ENCODE measurements at places on chromosomes 11 and 22.

DNA sequence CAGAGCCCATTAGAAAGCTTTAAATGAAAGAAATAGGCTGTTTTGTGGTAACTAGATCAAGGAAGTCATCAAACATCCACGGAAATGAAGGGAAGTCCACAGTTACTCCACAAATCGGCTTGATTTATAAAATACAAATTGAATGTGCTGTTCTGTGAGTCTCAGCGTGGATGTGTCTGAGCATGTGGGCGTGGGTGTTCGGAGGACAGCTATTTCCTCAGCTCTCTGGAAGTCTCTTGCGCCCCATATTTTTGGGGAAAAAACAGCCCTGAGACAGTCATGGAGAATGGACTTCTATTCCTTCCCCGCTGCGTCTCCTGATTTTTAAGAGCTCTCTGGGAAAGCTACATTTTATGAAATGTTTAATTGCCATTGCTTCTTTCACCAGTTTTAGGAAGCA, 144.4 kb downstream of the EFCAB6 start:
- no peak for DNase-seq

- DNase-seq = no peak
Observed at GRCh38 chr11:70668204-70669202, 270.2 kb downstream of the CTTN start.

- DNase-seq = no peak
Observed at GRCh38 chr11:19963697-19964387, 196.4 kb downstream of the DBX1 start.

- DNase-seq = no peak
Observed at GRCh38 chr22:26977741-26978376, 320.5 kb downstream of the MIAT start.

DNA sequence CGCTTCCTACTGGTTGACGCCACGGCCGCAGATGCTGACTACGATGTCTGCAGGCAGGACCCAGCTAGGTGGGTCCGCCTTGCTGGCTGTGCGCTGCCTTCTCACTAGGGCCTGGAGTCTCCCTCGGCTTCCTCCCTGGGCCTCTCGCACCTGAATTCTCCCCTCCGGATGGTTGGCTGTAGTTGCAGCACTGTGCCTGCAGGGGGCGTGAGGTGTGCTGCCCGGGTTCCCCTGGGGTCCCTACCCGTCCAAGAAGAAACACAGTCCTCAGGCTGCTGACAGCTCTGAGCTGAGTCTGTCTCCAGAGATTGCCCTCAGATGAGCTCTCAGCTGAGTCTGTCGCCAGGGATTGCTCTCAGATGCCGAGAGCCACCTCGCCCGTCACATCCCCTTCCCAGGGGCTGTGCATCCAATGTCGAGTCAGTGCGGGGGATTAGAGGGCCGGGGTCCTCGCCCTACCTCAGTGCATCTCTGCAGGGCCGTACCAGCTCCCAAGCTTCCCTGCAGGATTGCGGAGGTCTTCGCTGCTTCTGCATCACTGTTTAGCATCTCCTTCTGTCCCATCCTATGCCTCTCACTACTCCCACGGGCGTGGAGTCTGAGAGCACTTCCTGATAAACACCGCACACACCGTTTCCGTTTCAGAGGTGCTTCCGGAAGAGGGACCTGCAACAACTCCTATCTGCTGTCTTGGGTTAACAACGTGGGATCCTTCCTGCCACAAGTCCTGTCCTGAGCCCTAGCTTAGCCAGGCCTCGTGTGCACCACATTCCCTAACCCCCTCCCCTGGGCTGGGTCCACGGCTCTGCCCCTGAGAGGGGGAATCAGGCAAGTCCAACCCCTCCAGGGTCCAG, 196.9 kb downstream of the CSNK2A3 start:
- DNase-seq = no peak

DNA sequence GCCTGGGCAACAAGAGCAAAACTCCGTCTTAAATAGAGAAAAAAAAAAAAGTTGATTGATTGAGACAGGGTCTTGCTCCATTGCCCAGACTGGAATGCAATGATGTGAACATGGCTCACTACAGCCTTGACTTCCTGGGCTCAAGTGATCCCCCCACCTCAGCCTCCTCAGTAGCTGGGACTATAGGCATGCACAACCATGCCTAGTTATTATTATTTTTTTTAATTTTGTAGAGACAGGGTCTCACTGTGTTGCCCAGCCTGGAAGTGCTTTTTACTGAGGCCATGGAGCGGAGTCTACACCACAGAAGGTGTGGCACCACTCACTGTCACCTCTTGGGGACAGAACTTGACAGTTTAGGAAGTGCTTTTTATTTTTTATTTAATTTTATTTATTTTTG, 17.8 kb downstream of the TRIOBP start:
- no peak for DNase-seq

GRCh38 chr11:12456651-12457579, 79.5 kb downstream of the PARVA start:
- no peak for DNase-seq

GRCh38 chr11:78856211-78856610, 281.5 kb upstream of the NARS2 start:
- DNase-seq = no peak

GRCh38 chr11:124276081-124276480, 19.9 kb downstream of the OR8G5 start:
- no peak for DNase-seq

DNA sequence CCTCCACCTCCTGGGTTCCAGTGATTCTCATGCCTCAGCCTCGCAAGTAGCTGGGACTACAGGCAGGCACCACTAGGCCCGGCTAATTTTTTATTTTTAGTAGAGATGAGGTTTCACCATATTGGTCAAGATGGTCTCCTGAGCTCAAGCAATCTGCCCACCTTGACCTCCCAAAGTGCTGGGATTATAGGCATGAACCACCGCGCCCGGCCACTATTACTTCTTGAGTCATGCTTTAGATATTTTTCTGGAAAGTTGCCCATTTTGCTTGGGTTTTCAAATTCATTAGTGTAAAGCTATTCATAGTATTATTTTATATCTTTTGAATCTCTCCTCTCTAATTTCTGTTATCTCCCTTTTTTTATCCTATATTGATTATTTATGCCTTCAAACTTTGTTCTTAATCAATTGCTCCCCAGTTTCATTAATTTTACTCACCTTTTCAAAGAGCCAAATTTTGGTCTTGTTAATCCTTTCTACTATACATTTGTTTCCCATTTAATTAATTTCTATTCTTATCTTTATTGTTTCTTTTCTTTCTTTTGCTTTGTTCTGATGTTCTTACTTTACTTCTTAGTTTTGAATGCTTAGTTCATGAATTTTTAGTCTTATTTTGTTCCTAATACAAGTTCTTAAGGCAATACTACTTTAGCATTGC, 10.3 kb upstream of the RAC2 start:
- DNase-seq = no peak

DNA sequence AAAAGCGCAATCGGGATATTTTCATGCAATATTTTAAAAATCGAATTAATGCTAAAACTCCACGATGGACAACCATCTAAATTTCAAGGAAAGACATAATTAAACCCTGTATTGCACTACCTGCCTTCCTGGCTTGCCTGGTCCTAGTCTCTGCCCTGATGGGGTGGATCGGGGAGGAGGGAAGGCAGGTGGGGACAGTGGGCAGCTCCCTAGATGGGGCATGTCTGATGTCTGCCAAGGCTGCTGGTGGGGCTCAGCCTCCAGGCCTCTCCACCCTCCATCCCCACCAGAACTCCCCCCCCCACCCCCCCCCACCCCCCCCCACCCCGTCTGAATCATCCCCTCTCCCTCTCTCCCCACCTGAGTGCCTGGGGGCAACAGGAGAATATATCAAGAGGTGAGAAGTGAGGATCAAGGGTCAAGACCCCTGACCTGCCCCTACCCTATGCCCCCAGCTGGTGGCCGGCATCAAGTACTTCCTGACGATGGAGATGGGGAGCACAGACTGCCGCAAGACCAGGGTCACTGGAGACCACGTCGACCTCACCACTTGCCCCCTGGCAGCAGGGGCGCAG, 650 bp downstream of the CST6 start:
- DNase-seq = no peak

DNA sequence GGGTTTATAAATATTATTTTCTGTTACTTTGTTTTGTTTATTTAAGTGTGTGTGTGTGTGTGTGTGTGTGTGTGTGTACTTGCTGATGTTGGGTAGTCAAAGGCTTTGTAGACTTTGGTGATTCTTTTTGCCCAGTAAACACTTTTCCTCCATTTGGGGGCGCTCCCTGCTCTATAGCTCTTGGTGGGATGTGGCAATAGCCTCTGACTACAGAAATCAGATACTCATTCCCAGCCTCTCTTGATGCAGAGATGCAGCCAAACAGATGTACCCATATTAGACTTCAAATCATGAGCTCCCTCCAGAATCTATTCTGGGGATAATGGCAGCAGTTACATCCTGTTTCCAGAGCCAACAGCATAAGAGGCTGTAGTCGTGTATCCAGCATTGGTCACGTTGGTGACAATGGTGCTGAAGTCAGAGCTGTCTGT, 33.4 kb upstream of the APOL5 start:
- no peak for DNase-seq

GRCh38 chr22:36339171-36340065, 48.3 kb downstream of the MYH9 start:
- DNase-seq = no peak

GRCh38 chr11:94844031-94844430, 75.9 kb downstream of the AMOTL1 start:
- DNase-seq = no peak

GRCh38 chr11:16160146-16160545, 196.2 kb downstream of the SOX6 start:
- DNase-seq = no peak

DNA sequence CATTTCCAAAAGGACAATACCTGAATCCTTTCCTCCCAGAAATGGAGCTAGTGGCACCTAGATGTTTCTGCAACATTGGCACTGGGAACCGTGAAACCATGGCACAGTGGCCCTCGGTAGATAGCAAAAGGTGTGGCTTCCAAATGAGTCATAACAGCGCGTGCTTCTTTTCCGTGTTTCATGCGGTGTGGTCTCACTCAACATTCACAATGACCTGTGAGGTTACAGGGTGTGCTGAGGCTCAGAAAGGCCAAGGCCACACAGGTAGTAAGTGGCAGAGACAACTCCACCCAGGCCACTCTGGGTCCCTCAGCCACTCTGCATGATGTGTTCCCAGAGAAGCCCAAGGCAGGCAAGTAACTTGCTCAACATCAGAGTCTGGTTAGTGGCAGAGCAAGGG, 67.4 kb downstream of the TP53I11 start:
- no peak for DNase-seq

DNA sequence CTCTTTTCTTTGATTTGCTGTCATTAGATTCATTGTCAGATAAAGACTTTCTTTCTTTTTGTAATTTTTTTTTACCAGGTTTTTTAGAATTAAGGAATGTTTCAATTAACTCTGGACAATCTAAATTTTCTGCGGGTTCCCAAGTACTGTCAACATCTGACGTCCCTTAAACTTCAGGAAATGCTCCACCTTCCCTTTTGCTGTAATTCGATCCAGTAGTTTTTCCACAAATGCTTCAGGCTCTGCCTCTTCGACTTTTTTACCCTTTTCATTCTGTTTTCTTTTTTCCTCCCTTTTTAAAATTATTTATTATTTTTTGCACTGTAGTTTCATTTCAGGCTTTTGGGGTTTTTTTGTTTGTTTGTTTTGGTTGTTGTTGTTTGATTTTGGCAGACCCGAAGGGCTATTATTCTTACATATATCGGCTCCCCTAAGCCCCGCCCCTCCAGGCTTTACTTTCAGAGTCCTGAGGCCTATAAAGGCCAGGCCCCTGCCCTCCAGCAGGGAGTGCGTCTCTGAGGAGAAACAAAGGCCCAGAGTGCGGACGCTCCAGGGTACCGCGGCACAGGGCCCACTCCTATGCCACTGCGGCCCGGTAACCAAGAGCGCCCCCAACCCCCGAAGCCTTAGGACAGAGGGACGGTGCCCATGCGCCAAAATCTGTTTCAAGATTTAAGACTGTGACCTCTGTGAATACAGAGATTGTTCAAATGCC, 116.4 kb downstream of the TYR start:
- DNase-seq = no peak

- no peak for DNase-seq
Observed at GRCh38 chr11:129373489-129373953, 2.1 kb upstream of the BARX2 start.

- no peak for DNase-seq
Observed at GRCh38 chr11:16184588-16184987, 171.8 kb downstream of the SOX6 start.

GRCh38 chr22:40405178-40406062, 35.0 kb downstream of the SGSM3 start:
- no peak for DNase-seq

- no peak for DNase-seq
Observed at GRCh38 chr22:45211435-45211834, 29.3 kb downstream of the KIAA0930 start.

- DNase-seq = no peak
Observed at GRCh38 chr11:3838504-3838903, 2.3 kb downstream of the RHOG start.

DNA sequence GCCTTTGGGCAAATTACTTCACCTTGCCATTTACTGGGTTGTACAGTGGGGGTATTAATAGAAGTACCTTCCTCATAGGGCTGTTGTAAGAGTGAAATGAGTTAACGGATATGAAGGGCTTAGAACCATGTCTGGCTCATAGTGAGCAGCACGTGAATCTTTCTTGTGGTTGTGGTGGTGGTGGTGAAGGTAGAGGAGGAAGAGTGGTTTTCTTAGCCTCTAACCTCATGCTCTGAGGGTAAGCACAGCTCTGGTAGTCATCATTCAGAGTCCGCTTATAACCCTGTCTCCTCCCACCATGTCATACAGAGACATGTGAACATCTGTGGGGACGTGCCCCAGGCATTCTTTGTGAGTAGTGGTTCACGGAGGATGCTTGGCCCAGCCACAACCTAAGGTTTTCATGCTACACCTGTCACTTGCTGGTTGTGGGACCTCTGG, 43.6 kb downstream of the TEAD1 start:
- no peak for DNase-seq

DNA sequence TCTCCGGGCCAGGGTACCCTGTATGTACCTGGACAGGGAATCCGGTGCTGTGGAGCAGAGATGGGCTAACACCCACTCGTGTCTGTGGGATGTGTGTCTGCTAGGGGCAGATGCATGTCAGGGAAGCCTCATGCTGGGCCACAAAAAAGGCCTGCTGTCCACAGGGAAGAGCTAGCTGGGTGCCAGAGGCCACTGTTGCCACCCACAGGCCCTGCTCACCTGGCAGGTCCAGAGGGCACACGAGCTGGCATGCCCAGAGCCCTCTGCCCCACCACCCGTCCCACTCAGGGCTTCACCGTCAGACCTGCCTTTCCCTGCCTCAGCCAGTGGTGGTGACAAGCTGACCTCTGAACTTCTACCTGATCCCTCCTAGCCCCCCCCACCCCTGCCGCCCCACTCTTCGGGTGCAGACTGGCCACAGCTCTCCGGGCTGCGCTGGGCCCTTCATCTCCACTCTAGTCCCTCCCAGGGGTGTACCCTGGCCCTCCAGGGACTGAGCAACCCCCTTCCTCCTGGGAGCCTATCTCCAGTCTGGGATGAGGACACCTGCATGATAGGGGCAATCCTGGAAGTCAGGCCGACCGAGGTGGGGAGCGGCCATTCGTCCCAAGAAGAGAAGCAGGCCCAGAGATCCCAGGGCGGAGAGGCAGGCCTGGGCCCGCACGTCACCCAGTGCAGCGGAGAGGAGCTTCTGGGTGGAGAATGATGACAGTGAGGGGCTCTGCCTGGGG, 1.4 kb downstream of the SLC25A22 start:
- no peak for DNase-seq

GRCh38 chr11:7901319-7901854, 29.7 kb downstream of the OR10A6 start:
- DNase-seq = no peak

- DNase-seq = no peak
Observed at GRCh38 chr11:46492532-46492931, 101.0 kb upstream of the CHRM4 start.
